ENCODE measurements at places on chromosomes 6 and 20. TPM values are rescaled to one million over a fixed set of nuclear protein-coding genes. Genes with fewer than 3 reads are reported as not detected.

GRCh38 chr6:63615590-63615989 is 20.0 kb upstream of the PHF3 start:
- H3K4me3 ChIP-seq: no peak overlapping the region
- no peaks in the 10 kb centered on the region for H3K36me3 ChIP-seq
- H3K4me1 ChIP-seq: no peaks in the 10 kb centered on the region

DNA sequence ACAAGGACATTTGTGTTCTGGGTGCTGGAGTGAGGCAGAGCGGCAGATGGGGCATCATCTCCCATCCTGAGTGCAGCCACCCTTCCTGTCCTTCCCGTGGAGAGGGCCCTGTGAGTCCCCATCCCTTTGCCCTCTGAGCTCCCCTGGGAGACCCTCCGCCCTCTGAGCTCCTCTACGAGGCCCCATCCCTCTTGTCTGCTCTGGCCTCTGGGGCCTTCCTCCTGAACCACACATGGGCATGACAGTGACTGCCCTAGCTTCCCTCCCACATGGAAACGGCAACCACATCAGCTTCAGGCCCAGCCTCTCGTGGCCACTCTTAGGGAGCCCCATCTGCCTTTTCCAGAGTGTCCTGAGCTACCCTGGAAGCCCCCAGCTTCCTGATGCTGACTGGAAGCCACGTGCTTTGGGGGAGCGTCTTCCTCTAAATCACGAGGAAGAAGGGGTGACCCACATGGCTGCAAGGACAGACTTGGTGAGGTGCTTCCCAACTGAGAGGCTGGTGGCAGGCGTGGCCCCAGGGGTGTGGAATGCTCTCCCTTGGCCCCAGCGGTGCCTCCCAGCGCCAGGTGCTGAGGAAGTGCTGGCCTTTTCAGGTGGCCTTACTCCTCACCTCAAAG is 52.6 kb downstream of the GINS1 start:
- H3K36me3 ChIP-seq: no peaks in the 10 kb centered on the region
- H3K4me1 ChIP-seq: no peaks in the 10 kb centered on the region
- H3K27ac ChIP-seq: no peak overlapping the region
- H3K27me3 ChIP-seq: no peaks in the 10 kb centered on the region
- H3K4me3 ChIP-seq: no peak overlapping the region

The BEND6 gene
- 0.11 TPM for total RNA-seq

The TNFRSF21 gene
- total RNA-seq: 0.07 TPM

- peaks cover 10% of the 10 kb centered on the region for H3K27me3 ChIP-seq
- H3K4me3 ChIP-seq: no peak overlapping the region
- no peak overlapping the region for H3K27ac ChIP-seq
- H3K36me3 ChIP-seq: peaks cover 11% of the 10 kb centered on the region
Measured at GRCh38 chr20:24879875-24880274, 69.2 kb upstream of the CST7 start.

Data from natural killer cell treated with Interleukin-12 subunit alpha and Interleukin-12 subunit beta and Interleukin-15 and Interleukin-18, amount 100 ng/mL, for 72 hours (primary cell).